Central memory CD4-positive, alpha-beta T cell (primary cell): ENCODE measurements at places on chromosomes 11 and 22.

DNA sequence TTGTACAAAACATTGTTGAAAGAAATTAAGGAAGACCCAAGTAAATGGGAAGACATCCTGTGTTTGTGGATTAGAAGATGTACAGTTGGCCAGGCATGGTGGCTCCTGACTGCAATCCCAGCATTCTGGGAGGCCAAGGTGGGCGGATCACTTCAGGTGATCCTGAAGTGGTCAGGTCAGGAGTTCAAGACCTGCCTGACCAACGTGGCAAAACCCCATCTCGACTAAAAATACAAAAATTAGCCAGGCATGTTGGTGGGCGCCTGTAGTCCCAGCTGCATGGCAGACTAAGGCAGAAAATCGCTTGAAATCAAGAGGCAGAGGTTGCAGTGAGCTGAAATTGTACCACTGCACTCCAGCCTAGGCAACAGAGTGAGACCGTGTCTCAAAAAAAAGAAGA, 62.0 kb upstream of the SEPTIN5 start:
- DNase-seq: no peak

DNA sequence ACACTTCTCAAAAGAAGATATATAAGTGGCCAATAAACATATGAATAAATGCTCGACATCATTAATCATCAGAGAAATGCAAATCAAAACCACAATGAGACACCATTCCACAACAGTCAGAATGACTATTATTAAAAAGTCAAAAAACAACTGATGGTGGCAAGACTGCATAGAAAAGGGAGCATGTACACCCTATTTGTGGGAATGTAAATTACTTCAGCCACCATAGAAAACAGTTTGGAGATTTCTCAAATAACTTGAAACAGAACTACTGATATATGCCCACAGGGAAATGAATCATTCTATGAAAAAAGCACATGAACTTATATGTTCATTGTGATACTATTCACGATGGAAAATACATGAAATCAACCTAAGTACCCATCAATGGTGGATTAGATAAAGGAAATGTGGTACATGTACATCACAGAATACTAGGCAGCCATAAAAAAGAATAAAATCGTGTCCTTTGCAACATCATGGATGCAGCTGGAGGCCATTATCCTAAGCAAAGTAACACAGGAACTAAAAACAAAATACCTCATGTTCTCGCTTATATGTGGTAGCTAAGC, 42.4 kb downstream of the GLYATL2 start:
- DNase-seq: no peak

DNA sequence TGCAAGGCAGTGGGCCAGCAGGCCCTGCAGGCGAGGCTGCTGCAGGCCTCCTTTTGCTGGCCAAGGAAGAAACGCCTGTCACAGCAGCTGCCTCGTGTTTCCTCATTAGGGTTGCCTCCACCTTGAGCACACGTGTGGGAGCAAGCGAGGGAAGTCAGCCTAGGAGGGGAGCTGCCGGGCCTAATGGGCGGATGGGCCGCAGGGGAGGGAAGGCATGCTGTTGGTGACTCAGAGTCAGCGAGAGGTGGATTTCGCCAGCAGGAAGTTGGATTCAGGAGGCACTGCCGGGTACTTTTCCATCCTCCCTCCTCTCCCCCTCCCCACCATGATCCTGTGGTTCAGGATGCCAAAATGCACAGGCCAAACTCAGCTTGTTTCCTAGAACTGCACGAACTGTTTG, 498.7 kb downstream of the METTL15 start:
- no peak for DNase-seq

- DNase-seq: peak; percentile 45
Observed at GRCh38 chr11:61827571-61828378, at the start of gene FADS2. Gene FADS2, plus strand, starts transcription at chr11:61828300. Its CDS starts 91 bp downstream, at chr11:61828391.

GRCh38 chr11:58796333-58796732, 48.2 kb downstream of the GLYATL2 start:
- no peak for DNase-seq

DNA sequence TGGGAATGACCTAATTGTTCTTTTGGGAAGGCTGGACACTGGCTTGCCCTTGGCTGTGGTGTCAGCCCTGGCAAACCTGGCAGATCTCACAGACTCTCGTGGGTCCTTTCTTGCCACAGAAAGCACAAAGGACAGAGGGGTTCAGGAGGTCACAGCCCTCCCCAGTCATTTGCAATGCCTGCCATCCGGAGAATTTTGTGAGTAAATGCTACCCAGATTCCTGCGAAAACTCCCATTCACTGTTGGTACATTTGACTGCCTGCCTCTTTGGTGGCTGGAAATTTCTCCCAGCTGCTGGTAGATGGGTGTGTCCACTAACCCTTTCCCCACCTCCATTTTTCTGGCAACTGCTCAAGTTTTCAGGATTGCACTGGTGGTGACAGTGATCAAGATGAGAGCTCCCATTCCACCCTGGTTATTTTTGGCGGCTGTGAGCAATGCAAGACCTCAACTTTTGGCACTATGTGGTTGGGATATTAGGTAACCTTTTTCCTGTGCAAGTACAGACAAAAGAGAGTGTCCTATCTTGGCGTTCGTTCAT, 155.7 kb downstream of the NAV2 start:
- no peak for DNase-seq

DNA sequence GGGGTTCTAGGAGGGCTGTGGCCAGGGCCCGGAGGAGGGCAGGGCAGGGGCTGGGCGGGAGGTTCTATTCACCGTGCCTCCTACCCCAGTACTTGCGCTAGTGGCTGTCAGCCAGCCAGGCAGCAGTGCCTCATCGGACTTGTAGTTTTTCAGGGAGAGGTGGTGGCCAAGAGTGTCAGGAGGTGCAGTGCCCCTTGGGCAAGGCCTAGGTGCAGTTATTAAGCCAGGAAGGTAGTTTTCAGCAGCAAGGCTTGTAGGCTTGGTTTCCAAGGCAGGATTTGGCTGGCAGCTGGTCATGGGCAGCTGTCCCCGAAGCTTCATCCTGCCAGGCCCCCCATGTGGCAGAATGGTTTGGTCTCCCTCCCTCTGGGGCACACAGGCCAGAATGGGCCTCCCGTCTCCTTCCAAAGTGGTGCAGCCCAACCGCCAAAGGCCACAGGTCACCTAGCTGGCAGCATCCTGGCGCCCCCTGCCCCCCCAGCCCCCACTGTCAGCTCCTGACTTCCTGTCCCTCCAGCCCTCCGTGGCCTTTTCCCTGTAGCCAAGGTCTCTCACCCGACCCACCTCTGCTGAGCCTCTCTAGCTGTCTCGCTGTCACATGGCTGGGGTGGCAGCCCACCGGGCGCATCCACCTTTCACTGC, 8.5 kb downstream of the CCDC88B start:
- no peak for DNase-seq

- DNase-seq: no peak
Observed at GRCh38 chr22:39674536-39674935, 104.0 kb downstream of the CACNA1I start.

DNA sequence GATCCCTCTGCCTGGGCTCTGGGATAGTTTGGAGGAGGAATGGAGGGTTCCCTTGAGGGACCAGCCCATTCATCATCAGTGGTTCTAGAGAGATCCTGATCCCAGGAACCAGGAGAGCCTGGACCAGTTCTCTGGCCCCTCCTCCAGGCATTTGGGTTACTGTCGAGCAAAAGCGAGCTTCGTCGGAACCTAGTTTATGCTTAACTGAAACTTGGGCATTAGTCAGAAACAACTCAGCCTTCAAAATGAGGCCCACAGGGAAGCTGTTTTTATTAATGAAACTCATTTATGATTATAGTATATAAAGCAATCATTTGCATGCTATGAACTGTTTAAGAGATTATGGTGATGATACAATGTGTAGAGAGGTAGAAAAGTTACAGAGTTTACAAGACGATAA, 61.4 kb downstream of the LIF start:
- no peak for DNase-seq

- no peak for DNase-seq
Observed at GRCh38 chr11:134668796-134669195, 256.8 kb upstream of the B3GAT1 start.

DNA sequence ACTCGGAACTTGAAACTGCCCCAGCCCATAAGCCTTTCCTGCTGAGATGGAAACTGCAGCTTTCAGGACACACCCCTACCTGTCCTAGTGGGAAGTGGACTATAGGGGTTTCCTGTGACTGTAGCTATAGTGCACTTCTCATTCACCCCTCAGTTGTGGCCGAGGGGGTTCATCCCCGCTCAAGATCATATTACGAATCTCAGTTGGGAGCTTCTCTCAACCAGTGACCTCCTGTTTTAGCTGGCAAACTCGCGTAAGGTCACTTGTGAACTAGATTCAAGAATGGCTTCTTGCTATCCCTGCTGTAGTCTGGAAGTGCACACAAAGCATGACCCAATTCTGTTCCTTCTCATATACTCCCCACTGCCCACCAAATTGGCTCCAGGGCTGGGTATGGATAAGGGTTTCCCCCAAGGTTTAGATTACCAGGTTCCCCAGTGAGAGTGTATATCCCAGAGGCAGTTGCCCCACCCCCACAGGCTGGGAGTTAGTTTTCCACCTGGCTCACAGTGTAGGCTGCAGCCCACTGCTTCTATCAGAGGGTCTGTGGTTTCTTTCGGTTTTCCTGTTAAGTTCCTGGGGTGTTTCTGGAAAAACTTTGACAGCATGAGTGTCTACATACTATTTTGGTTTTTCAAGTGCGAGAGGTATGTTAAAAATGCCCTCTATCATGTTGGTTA, 812.9 kb downstream of the JRKL start:
- no peak for DNase-seq

DNA sequence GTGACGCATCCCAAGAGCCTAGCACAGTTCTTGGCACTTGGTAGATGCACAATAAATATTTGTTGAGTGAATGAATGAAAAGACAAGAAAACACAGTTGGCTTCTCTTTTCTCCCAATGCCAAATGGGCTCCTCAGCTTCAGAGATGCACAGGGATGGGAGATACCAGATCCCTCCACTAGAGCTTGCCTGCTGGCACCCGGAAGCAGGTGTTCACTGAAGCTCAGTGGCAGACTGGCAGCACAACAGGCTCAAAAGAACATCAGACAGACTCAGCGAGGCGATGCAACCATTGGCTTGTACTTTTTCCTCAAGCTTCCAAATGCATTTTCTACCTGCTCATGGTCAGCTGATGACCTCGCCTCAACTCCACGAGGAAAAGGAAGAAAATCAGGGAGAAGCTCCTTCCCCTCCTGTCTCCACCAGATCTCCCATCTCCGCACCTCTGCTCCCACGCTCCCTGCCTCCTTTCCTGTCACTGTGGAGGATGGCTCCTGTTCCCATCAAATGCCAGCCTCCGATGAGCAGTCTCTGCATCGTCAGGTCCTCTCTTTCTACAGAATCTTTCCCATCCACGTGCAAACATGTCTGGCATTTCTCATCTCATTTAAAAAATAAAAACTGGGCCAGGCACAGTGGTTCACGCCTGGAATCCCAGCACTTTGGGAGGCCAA, 5.8 kb downstream of the RAPSN start:
- no peak for DNase-seq

- DNase-seq: no peak
Observed at GRCh38 chr22:42052765-42053164, 17.8 kb downstream of the NAGA start.

GRCh38 chr11:3123305-3123704, 41.8 kb downstream of the OSBPL5 start:
- no peak for DNase-seq

DNA sequence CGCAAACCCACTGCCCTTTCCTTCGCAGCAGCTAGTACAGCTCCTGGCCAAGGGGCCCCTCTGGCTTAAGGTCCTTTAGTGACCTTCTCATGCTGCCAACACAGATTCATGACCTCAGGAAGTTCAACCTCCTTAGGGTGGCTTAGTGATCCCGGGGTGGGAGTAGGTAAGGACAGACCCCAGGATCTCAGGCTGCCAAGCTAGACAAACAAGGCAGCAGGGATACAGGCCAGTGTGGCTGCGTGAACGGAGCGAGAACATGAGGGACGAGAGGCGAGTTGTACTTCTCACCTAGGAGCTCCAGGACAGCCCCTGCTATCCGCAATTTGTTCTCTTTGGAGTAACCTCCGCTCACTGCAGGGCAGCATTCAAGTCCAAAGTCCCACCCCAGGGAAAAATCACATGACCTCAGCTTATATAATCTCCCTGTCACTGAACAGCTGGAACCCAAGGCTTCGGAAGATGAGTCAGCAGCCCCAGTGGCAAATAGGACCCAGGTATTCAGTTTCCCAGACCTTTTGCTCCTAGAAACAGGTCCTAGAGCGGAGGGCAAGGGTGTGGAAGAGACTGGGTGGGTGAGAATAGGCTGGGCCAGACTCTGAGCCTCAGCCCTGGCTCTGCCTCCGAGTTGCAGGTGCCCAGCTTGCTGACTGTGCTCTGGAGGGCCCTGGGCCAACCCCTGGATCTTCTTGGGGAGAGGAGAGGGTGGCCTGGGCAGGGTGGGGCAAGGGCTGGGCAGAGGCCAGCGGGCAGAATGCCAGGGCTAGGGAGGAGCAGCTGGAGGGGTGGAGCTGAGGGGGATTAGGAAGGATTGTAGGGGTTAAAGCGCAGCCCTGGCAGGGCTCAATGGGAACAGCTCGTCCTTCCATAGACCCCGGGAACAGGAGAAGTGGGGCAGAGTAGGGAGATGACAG, 13.1 kb downstream of the USP2 start:
- DNase-seq: no peak

DNA sequence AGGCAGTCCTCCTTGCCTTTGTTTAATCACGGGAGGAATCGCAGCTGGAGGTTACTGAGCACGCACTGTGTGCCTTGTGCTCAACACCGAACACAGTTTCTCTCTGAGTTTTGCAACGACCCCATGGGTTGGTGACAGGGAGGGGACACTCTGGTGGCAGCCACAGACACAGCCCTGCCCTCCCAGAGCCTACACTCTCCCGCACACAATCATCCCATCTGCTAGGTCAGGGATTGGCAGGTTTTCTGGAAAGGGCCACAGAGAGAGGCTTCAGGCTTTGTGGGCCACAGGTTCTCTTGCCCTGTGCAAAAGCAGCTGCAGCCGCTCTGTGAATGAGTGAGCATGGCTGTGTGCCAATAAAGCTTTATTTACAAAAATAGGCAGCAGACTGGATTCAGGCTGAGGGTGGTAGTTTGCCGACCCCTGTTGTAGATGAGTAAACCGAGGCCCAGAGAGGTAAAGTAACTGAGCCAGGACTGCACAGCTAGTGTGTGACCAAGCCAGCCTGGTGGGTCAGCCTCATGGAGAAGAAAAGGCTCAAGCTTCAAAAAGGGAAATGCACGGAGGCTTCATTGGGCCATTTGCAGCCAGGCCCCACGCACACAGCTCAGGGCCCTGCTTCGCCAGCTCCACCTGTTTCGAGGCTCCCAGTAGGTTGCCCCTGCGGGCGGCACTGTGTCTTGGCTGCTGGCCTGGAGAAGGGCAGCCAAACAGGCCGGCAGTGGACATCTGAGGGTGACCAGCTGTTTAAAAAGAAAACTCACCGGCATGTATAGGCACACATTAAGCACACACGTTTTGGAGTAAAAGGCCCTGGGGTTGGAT, 16.3 kb downstream of the LTO1 start:
- DNase-seq: no peak
